ENCODE measurements at places on chromosomes 1 and 21.

- no peak for DNase-seq
Observed at GRCh38 chr1:50774759-50775351, 185.2 kb downstream of the FAF1 start.

DNA sequence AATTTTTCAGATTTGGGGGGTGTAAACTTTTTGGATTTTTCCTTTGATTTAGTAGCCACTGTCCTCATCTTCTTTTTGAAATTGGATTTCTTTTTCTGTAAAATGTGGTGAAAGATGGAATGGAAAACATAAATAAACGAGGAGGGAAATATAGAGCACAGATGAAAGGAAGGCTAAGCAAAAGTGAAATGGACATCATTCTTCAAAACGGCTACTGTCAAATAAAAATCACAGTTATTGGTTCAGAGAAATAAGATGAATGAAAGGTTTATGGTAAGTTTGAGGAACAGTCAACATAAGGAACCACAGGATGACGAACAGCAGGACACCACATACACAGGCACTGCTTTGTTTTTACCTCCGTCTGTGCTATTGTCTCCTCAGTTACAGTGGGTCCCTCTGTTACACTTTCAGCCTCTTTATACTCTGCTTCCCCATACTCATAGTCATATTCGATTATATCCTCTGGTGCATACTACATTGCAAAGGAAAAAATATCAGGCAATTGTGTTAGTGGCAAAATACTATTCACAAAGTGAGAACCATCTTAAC is 82.4 kb downstream of the COL11A1 start:
- DNase-seq: no peak

DNA sequence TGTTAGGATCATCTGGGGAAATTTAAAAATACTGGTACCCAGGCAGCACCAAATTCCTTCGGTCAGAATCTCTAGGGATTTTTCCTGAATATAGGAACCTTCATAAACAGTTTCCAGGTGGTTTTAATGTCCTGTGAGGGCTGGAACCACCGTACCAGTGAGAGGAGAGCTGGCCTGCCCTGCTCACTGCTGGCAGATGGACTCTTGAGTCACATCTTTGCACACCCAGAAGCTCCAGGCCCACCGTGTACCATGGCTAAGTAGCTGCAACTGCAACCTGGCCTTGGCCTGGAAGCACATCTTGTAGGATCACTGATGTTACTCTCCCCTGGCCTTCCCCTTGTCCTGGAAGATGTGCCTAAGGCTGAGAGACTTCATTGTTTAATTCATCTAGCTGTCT is 181.5 kb downstream of the DISC1 start:
- DNase-seq: no peak

DNA sequence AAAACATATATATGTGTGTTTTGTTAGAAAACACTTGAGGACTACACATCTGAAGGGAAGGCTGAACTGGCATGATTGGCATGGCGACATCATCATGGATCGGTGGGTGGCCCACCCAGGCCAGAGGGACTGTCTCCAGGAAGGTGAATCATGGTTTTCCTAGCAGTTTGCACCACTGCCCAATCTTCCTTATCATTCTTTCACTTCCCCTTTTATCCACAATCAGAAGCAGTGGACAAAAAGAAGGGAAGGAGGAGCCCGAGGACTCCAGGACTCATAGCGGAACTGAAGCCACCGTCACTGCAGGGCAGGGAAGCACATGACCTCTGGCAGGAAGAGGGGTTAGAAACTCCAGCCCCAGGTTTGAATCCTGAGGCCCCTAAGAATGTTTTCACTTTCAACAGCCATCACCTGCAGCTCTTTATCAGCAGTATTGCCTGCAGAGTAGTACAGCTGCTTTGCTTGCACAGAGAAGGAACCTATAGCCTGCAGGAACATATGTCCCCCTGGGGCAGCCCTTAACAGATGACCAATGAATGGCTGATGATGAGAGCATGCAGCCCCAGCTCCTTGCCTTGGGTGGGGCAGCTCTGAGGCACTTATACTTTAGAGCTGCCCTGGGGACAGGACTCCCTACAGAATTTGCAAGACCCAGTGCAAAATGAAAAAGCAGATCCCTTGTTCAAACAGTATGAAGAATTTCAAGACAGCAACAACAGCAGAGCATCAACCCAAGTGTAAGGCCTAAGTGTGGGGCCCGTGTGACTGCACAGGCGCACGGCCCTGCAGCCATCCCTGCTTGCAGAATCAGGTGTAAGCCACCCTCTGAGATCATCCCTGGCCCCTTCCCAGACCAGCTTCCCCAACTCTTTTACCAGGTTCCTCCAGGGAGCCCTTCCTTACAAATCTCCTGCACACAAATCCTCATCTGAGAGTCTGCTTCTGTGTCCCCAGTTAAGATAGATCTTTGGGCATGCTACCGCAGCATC is 241.8 kb upstream of the IRF2BP2 start:
- no peak for DNase-seq

DNA sequence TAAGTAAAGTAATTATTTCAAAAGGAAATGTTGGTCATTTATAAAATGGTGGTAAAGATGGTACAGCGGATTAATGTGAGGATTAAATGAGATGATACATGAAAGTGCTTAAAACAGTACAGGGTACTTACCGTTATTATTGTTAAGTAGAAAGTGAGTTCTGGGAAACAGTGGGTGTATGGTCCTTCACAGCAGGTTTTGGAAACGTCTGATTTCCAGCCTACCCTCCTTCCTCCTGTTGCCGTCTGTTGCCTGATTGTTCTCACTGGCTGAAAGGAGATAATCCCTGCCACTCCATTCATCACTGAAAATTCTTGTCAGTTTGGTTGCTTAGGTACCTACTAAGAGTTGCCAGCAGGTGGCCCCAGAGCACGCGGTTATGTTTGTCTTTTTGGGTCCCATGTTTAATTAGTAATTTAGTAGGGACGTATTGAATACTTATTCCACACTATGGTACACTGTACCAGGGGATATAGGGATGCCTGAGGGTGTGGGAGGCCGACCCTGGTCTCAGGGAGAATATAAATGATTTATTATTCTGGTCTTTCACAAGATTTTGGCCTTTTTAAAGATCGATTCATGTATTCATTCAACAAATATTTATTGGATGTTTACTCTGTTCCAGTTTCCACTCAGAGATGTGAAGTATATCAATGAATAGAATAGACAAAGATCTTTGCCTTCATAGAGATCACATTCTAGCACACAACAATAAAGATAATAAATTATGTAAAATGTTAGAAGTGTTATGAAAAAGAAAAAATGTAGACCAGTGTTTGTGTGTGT is 30.8 kb upstream of the RPTN start:
- DNase-seq: peak; percentile 25

- no peak for DNase-seq
Observed at GRCh38 chr1:42931108-42931539, 27.5 kb downstream of the SLC2A1 start.

DNA sequence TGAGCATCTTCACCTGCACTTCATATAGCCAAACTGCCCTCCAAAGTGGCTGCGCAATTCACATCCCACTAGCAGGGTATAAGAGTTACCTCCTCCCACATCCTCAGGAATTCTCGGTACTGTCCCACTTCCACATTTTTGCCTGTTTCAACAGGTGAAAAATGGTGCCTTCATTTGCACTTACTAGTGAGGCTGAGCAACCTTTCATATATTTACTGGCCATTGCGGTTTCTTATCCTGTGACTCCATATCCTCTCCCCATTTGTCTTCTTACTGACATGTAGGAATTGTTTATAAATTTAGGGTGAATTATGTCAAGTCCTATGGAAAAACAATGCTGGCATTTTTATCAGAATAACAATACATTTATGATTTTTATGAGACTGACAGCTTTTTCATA is 61.9 kb downstream of the NIBAN1 start:
- DNase-seq: no peak

- DNase-seq: no peak
Observed at GRCh38 chr1:153866045-153866850, 56.5 kb downstream of the GATAD2B start.

DNA sequence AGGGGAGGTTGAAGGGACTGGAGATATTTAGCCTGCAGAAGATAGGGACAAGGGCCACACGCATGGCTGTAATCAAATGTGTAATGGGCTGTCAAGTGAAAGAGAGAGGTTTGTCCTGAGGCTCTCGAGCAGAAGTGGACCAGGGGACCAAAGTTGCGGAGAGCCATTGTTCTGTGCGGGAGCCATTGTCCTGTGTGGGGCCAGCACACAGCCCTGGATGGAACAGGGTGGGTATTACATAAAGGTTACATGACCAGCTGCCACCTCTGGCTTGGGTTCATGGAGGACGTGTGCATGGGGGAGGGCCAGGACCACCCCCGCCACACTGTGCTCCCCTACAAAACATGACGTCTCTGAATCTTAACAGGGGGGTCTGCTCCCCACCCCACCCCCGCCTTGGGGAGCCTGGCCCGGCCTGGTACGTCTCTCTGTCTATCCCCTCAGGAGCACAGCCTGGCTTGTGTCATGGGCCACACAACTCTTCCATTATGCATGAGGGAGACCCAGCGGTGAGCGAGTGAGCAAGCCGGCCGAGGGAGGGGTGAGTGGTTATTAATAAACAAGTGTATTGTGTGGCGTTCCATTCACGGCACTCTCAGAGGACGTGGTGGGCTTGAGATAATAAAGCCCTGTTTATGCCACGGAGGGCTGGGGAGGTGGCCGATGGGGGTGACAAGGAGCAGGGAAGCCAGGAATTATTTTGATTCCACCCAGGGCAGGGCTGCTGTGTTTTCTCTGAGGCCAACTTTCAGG is at the start of gene NFASC:
Gene NFASC, plus strand, starts transcription at position 703 of the 753 bp plus-strand sequence. CDS start 73,454 bp downstream, outside the sequence.
- DNase-seq: peak; percentile 43

GRCh38 chr1:39409055-39409816 is 82.2 kb upstream of the BMP8A start:
- no peak for DNase-seq

- DNase-seq: no peak
Observed at GRCh38 chr1:91564888-91565701, 64.4 kb downstream of the CDC7 start.

DNA sequence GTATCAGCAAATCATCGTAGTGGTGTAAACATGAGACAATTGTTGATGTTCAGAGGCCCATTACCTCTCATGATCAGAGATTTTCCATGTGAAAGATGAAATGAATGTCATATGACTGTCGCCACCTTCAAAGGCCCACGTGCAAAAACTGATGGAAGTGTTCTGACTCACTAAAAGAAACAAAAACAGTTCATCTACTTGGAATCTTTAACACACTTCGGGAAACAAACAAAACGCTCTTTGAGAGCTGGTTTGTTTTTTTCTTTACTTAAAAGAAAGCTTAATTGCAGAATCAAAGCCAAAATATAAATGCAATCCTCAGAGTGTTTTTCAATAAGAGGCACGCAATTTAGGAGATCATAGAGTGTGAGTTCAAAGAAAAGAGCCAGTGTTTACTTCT is 100.8 kb downstream of the PLPPR4 start:
- no peak for DNase-seq

GRCh38 chr1:192951691-192952460 is 107.3 kb downstream of the UCHL5 start:
- DNase-seq: no peak

DNA sequence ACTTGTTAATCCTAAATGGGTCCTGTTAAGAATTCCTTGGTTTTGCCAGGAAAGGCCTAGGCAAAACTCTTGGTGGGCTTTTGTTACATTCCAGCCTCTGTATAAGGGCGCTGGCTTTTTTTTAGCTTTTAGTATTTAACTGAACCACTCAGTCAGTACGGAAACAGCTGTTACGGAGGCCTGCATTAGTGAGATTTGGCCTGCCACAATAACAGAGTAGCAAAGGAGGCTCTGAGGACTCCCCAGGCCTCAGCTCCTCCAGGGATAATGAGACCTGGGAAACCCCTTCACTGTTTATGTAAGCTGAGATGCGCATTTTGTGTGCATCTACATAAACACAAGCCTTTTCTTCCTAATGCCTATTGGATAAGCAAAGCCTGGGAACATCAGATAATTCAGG is 210.2 kb downstream of the APP start:
- no peak for DNase-seq

DNA sequence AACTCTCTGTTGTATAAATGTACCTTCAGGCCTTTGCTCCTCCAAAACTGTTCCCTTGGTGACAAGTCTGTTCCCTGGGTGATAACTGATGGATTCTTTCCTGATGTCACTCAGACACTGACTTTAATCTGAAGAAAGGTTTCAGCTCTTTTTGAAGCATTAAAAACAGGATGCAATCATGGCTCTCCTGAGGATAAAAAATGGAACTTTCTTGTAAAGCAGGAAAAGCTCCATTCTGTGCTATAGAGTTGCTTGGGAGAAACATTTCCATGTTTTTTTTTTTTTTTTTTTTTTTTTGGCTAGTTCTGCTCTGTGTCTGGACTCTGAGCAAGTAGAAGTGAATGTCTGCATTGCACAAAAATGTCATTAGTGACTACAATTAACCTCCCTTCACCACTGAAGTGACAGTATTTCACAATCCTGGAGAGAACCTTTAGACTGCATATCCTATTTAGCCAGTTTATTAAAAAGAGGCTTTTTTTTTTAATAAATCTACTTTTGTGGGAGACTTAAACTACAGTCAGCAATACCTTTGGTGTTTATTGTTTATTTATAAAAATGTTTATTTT is 101.7 kb upstream of the PRMT6 start:
- no peak for DNase-seq

GRCh38 chr1:62897788-62898187 is 113.9 kb downstream of the ATG4C start:
- DNase-seq: no peak

- no peak for DNase-seq
Observed at GRCh38 chr1:94609619-94610018, 68.1 kb upstream of the F3 start.

- no peak for DNase-seq
Observed at GRCh38 chr1:65209005-65209885, 61.2 kb downstream of the AK4 start.

DNA sequence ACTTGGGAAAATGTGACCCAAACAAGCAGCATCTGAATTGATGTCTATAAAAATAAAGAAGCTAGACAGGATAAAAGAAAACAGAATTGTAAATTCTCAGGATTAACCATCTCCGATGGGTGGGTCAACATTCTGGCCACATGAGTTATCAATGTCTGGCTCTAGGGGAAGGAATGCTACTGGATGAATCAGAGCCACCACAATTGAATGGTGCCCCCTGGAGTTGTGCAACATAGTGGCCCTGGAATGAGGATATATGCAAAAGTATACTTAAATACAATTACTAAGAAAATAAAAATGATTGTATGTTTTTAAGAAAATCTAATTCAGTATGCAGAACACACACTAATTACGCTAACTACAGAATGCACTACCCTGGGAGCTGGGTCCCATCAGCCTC is 185.6 kb downstream of the TGFBR3 start:
- DNase-seq: no peak

DNA sequence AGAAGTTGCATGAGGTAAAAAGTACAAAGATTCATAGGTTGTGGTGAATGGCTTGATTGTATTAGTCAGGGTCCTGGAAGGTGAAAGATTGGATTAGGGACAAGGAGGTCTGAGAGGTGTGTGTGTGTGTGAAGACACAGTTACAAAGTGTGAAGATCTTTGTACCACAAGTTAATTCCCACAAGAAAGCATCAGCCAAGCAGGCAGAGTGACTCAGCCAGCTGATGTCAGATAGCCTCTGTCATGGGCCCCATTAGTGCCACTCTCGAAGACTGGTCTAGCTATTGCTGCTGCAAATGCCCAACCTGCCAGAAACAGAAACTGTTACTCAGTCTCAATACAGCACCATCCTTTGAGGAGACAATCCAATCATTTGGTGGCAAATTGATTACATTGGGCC is 96.5 kb downstream of the DTL start:
- DNase-seq: no peak

All from anterior cingulate cortex (tissue), 58 donors.